ENCODE measurements at places on chromosomes 12 and 14.

- no peak for DNase-seq
Observed at GRCh38 chr12:85308374-85308773, 28.4 kb downstream of the ALX1 start.

DNA sequence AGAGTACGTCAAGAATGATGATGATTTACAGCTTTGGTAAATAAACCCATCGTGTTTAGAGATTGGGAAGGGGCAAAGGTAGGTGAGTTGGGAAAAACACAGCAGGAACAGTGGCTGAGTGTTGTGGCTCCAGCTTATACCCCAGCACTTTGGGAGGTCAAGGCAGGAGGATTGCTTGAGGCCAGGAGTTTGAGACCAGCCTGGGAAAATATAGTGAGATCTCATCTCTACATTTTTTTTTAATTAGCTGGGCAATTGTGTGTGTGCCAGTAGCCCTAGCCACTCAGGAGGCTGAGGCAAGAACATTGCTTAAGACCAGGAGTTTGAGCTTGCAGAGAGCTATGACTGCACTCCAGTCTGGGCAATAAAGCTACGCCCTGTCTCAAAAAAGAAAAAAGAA, 77.1 kb downstream of the RASSF9 start:
- DNase-seq, result no peak

DNA sequence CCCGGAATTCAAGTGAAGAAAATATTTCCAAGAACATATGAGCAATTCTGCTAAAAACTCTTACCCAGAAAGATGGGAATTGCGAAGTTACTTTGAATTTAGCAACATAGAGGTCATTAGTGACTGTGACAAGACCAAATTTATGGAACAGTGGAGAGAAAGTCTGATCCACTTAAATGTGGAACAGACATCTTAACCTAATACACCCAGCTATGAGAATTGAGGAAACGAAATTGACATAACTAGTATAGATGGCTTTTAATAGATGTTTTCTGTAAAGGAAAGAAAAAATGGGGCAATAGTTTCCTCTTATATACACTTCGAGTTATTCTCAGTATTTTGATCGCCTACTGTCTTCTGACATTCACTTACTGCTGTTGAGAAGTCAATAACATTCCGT, 4.6 kb downstream of the OVCH1 start:
- DNase-seq, result no peak

DNA sequence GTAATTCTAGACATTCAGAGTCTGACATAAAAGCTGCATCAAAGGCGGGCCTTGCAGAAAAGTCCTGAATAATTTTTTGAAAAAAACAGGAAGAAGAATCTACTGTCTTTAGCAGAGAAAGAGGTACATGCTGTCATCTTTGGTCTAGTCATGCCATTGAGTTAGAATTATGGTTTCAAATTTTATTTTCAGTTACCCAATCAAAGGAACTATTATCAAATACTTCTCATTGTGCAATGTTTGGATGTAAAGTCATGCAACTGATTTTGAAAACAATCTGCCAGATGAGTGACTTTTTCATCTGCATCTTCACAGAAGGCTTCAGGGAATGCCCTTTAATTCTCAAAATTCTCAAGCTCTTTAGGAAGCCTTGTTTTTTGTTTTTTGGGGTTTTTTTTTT, 803.5 kb downstream of the FLRT2 start:
- DNase-seq, result no peak

- DNase-seq, result no peak
Observed at GRCh38 chr14:90671382-90672234, 144.6 kb downstream of the TTC7B start.

GRCh38 chr14:72333357-72333756, 401.1 kb downstream of the RGS6 start:
- no peak for DNase-seq

DNA sequence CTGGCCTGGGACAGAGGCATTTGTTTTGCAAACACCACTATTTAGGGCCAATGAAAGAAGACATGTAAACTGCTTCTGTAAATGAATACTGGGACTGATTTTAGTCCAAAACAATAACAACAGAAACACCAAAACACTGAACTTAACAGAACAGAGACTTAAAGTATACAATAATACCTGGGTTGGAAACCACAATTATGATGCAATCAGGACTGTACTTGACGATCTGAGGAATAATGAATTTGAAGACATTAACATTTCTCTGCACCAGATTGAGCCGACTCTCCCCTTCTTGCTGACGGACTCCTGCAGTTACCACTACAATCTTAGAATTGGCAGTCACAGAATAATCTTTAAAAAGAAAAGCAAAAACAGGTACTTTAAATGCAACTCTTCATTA, 13.9 kb downstream of the LDHB start:
- no peak for DNase-seq

GRCh38 chr12:64585104-64585503, 25.2 kb upstream of the RASSF3 start:
- no peak for DNase-seq

DNA sequence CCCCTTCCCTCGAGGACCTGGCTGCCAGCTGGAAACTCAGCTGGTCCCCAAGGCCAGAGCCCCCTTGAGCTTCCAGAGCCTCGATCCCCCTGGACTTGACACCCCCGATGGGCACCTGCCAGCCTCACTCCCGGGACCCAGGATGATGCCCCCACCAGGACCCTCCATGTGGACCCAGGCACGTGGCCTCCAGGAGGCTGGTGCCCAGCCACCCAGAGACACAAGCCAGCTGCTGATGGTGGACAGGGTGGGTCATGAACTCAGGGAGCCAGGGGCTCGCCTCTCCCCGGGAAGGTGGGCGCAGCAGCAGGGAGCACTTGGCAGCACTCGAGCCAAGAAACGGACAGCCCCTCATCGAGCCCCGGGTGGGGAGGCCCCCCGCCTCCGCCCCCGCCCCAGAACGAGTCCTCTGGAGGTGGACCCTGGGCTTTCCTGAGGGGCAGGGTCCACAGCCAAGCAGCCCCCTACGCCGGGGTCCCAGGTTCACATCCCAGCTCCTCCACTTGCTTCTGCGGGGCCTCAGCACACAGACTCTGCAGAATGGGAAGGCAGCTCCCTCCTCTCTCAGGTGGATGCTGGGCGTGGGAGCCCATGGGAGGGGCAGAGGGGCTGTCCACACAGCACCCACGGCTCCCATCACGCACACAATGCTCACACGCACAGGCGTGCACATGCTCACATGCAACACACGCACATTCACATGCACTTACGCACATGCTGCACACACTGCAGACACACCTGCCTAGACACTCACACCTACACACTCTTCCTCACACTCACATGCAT, 12.1 kb downstream of the C14orf180 start:
- no peak for DNase-seq

DNA sequence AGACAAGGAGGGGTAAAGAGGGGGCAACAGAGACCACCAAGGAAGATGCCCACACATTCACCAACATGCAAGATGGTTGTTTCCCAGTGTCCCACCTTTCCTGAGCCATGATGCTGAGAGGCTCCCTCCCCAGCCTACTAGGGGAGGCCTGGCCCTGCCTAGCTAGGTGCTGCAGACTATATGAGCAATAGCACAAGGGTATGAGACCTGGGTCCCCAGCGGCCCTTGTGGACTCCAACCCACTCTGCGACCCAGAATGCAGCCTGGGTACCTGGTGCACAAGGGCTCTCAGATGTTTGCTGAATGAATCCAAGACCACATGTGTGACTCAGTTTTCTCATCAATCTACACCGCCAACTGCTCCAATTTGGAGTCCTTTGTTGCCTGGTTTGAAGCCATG, 13.9 kb downstream of the TGFB3 start:
- DNase-seq, result no peak

GRCh38 chr12:57803319-57803893, 15.1 kb downstream of the AVIL start:
- peak; percentile 12 for DNase-seq

- no peak for DNase-seq
Observed at GRCh38 chr12:104181313-104181712, 34.3 kb upstream of the TXNRD1 start.

DNA sequence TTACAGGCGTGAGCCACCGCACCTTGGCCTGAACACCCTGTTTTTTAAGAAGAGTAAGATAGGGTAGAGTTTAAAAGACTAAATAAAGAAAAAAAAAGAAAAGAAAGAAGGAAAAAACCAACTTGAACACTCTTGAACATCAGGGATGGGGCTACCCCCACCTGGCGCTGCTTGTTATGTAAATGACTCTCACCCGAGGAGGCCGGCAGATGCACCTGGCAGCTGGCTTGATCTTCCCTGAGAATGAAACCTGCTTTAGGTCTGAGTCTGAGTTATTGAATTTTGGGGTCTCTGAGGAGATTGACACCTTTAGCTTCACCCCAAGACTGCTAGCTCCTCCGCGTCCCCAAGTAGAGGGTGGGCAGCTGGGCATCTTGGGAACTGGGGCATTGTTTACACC, 15.5 kb upstream of the MEG3 start:
- DNase-seq, result no peak

GRCh38 chr14:93548102-93548843, 117.5 kb downstream of the UNC79 start:
- DNase-seq, result no peak

- no peak for DNase-seq
Observed at GRCh38 chr12:131872154-131873051, 22.0 kb upstream of the ULK1 start.

- DNase-seq, result no peak
Observed at GRCh38 chr12:3161861-3162260, 84.7 kb downstream of the TSPAN9 start.

DNA sequence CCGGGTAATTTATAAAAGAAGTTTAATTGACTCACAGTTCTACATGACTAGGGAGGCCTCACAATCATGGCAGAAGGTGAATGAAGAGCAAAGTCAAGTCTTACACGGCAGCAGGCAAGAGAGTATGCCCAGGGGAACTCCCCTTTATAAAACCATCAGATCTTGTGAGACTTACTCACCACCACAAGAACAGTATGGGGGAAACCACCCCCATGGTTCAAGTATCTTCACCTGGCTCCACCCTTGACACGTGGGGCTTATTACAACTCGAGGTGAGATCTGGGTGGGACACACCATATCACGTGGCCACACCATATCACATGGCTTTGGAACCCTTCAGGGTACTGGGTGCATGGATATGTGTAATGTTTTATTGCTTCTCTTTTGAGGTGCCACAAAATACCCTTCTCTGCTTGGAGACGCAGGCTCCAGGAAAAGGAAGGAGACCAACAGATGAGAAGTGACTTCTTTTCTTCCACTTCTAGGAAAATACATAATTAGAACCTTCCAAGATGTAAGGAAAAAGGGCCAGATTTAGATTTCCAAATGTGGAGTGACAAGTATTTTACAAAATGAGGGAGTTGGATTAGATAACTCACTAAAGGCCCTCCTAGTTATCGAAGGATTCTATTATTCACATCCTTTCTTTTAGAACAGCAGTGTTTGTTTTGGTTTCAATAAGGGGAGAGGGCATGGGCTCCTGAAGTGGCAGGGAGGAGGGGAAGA, 33.1 kb upstream of the ETFBKMT start:
- no peak for DNase-seq

DNA sequence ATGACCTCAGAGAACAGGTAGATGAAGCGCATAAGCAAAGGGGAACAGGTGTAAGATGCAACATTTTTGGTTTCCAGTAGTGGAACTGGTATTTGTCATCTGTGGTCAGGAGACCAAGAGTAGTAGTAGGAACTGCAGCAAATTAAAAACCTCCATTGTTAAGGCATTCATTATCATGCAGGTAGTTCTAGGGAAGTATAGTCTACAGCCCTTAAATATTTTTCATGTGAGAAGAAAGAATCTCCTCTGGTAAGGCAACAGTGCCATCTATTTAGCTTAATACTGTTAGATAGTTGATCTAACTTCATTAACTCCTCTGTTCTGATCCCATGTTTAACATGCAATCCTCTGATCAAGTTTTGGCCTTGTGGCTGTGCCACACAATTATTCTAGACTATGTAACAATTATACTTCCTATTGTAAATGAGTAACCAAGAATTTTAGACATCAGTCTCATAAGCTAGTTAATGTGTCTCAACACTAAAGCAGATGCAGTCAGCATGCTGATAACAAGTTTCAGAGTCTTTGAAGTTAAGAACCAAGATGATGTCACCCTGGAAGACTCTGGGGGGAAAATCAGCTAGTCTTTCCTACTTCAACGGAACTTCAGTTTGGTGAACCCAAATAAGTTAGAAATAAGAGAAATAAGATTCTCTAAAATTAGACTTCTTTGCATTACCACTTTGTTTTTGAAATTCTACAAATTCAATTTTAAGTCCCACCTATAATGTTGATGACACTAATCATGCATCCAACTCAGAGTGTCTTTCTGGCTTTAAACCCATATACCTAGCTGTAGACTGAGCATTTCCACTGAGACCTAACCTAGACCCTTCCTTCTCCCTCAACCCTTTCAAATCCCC, 70.9 kb downstream of the STXBP6 start:
- no peak for DNase-seq

DNA sequence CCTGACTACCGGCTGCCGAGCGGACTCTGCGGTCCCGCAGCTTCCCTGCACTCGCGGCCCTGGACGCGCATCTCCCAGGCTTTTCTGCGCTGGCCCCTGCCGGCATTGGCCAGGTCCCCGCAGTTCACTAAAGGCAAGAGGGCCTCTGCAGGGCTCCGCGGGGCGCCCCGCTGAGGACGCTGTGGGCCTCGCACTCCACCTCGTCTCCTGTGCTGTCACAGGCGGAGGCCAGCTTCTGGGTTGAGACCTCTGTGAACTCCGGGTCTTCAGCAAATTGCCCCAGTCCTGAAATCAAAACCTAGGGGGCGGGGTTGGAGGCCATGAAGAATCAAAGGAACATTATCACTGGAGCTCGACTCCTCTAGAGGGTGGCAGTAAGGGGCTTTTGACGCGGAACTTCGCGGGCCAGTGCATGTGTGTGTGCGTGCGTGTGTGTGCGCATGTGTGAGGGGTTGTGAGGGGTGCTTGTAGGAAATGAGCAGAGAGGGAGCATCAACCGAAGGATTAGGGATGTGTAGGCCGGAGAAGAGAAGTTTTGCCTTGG, 68.5 kb upstream of the CAPRIN2 start:
- DNase-seq, result no peak

GRCh38 chr14:23929136-23929535, 24.4 kb upstream of the DHRS4 start:
- no peak for DNase-seq

GRCh38 chr12:93591137-93591868, 18.8 kb downstream of the SOCS2 start:
- peak; percentile 25 for DNase-seq

DNA sequence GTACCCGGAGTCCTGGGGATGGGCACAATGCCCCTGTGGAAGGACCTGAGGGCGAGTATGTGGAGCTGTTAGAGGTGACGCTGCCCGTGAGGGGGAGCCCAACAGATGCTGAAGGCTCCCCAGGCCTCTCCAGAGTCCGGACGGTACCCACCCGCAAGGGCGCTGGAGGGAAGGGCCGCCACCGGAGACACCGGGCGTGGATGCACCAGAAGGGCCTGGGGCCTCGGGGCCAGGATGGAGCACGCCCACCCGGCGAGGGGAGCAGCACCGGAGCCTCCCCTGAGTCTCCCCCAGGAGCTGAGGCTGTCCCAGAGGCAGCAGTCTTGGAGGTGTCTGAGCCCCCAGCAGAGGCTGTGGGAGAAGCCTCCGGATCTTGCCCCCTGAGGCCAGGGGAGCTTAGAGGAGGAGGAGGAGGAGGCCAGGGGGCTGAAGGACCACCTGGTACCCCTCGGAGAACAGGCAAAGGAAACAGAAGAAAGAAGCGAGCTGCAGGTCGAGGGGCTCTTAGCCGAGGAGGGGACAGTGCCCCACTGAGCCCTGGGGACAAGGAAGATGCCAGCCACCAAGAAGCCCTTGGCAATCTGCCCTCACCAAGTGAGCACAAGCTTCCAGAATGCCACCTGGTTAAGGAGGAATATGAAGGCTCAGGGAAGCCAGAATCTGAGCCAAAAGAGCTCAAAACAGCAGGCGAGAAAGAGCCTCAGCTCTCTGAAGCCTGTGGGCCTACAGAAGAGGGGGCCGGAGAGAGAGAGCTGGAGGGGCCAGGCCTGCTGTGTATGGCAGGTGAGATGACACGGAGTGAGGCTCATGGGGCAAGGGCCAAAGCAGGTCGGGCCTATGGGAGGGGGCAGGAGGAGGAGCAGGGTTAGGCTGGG, 4.5 kb downstream of the ARHGEF40 start:
- no peak for DNase-seq

Measured in COR-L47 (cell line).